Suppressor macrophage (primary cell): ENCODE measurements at places on chromosomes 2 and 18.

- no peak for DNase-seq
Measured at GRCh38 chr2:151021747-151022452, 239.8 kb downstream of the RBM43 start.

DNA sequence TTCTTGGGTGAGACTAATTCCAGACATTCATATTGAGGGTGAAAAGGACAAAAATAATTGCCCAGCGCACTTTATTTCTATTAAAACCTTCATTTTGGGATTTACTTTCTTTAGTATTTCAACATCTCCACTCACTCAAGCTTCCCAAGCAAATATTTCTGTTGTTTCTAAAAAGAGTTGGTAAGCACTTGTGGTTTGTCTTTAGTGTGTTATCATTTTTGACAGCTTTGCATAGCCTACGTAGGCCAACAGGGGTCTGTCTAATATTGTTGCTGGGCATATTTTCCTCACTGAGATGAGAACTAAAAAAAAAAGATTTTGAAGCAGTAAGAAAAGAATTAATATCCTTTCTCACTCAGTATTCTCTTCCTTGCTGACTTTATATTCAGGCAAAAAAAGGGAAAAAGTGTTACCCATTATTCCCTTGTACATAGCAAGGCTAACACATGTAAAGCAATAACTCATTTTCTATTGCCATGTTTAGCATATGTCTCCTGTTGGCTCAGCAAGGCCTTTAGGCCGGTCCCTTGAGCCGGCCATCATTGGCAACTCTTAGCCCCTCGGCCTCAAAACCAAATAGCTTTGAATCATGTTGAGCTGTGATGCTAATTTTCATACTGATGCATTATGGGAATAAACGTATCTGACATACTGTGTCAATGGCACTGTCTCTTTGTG lies 494.2 kb downstream of the ARHGAP15 start:
- DNase-seq, result no peak

DNA sequence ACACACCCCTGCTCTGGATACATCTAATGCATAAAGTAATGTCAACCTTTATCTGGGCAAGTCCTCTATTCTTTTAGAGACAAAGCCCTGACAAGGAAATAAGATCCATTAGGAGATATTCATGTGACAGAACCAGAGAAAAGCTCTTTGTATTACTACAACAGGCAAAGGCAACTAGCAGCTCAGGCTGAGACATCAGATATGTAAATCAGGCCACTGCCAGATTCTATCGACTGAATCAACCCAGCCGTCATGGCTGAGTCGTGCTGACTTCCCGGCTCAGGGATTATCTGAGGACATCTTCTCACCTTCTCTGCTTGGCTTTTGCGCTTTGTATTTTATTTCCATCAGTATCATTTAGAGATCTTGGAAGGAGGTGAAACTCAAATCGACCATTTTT lies 294.5 kb downstream of the PLCL1 start:
- no peak for DNase-seq

GRCh38 chr2:134258684-134259388 lies 5.0 kb downstream of the MGAT5 start:
- DNase-seq, result no peak

- DNase-seq, result no peak
Measured at GRCh38 chr2:20227894-20228505, 3.1 kb upstream of the SDC1 start.

- DNase-seq, result no peak
Measured at GRCh38 chr2:196836440-196836839, 27.3 kb upstream of the C2orf66 start.

DNA sequence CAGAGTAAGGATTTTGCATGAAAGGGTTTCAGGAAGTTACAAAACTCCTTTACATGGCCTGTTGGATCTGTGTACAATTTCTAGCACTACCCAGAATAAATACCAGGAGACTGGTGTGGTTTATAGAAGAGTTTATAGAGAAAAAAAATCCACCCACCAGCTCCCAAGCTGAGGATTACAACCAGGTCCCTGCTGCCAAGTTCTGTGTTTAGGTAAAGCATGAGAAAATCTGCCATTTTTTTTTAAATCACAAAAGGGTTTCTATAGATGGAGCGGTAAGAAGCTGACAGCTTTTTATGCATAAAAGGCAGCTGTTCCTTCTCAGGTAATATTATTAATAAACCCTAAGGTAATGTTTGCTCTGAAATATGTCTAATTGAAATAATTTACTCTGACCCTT lies 545.4 kb upstream of the ZEB2 start:
- no peak for DNase-seq

- DNase-seq, result no peak
Measured at GRCh38 chr18:64876833-64877232, 727.9 kb upstream of the LINC00305 start.

- no peak for DNase-seq
Measured at GRCh38 chr2:12826781-12827180, 110.0 kb downstream of the TRIB2 start.

- DNase-seq, result peak; percentile 7
Measured at GRCh38 chr2:142165790-142166189, 35.0 kb upstream of the LRP1B start.

DNA sequence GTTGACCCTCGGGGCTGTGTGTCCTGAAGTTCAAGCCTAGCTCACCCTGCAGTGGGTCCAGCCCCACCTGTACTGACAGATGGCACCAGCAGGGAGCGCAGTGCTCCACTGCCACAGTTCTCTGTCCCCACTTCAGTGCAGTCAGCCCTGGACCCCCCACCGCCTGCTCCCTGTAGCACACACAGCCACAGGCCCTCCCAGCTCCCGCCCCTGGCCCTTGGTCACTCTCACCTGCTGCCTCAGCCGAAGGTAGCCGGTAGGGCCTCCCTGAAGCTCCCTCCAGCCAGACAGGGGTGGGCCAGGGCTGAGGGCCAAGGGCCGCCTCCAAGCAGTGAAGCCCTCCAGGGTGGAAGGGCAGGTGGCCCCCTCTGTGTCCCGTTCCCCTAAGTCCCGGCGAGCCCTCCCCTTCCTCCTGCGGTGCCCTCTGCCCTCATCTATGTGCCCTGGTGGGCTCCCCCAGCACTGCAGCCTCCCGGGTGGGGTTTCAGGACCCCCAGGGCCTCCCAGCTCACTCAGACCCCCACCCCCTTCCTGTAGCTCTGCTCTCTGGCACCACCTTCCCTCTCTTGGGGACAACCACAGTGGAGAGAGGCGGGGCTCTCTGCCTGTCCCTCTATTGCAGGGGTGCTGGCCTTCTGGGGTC lies 10.8 kb upstream of the ALPP start:
- peak; percentile 40 for DNase-seq

GRCh38 chr2:72973566-72974435 lies 56.5 kb downstream of the EMX1 start:
- peak; percentile 69 for DNase-seq

DNA sequence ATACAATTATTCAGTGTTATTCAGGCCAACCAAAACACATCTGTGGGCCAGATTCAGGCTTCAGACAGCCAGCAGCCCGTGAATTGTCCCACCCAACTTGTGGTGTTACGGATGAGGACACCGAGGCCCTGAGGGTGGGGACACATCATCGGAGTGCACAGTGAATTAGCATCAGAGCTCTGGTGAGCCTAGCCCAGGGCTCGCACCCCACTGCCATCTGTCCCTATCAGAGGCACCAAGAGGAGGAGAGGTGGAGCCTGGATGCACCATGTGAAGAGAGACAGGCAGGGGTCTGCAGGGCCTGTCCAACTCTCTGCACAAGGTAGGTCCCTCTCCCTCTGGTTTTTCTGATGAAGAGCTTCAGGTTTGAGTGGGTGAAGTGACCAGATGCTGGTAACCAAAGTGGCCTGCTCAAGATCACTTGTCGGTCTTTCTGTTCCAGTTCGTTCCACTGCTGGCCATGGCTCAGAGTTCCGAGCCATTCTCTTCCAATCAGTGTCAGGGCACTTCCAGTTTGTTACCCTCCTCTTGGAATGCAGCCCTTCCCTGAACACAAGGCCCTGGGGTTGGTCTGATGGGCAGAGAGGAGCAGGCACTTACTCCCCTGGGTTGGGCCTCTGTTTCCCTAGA lies 14.8 kb upstream of the GLI2 start:
- no peak for DNase-seq

DNA sequence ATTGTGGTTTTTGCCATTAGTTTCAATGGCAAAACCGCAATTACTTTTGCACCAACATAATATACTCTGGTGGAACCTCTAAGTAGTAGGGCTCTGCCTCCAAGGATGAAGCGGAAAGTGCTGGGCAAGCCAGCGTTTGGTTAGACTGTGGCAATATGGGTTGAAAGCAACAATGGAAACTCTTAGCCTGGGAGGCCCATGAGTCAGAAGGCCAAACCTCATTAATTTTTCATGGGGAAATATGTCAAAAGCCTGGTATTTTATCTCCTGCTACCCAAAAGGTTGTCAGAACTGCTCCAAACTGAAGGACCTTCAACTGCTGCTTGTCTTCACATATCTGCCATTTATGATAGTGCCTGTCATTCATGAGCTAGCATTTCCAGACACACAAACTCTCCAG lies 179.1 kb upstream of the CYP26B1 start:
- DNase-seq, result no peak

GRCh38 chr2:119809339-119810048 lies 49.8 kb downstream of the PTPN4 start:
- peak; percentile 12 for DNase-seq

DNA sequence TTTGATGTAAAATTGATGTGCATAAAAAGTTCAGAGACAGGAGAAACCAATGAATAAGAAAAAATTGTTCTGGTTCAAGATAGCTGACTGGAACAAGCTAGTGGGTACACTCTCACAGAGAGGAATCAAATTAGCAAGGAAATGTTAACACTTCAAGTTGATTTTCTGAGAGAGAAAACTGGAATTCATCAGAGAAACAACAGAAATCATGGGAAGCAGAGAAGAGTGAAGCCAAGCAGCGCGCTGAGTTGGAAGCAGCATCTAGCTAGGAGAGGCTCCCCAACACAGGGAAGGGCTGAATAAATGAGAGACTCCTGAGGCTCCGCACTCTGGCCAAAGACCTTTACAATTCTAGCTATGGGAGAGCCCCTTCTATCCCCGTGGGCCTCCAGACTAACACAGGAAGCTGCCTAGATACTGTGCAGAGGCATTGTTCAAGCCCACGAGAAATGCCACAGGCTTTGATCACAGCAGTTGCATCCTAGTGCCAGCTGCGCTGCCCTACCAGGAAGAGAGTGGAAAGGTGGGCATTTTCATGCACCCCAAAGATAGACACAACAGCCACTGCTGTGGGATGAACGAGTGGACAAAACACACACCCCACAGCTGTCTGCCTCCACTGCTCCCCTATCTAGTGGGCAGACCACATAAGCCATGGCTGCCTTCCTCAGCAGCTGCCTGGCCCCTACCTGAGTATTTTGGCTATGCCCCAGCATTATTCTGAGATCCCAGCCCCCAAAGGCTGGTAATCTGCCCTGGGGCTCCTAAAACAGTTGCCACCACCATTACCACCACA lies 136.7 kb downstream of the FSIP2 start:
- DNase-seq, result no peak

DNA sequence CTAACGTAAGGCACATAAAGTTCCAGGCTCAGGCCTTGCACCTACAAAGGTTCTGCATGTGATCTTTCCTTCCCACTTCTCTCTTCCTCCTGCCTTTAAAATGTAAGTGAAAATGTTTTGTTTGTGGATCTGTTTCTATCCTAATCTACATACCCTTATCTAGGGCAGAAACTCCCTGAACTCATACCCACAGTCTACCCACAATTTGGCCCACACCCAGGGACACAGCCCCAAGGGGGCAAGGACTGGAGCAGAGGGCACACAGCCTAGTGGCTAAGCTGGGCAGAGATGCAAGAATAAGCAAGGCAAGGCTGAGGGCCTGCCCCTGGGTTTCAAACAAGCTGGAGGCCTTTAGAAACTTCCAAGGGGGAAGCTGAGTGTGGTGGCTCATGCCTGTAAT lies 71.0 kb downstream of the HS1BP3 start:
- peak; percentile 29 for DNase-seq

GRCh38 chr2:168678153-168678853 lies 124.1 kb upstream of the NOSTRIN start:
- no peak for DNase-seq

GRCh38 chr2:221088506-221088905 lies 483.6 kb downstream of the EPHA4 start:
- DNase-seq, result no peak

DNA sequence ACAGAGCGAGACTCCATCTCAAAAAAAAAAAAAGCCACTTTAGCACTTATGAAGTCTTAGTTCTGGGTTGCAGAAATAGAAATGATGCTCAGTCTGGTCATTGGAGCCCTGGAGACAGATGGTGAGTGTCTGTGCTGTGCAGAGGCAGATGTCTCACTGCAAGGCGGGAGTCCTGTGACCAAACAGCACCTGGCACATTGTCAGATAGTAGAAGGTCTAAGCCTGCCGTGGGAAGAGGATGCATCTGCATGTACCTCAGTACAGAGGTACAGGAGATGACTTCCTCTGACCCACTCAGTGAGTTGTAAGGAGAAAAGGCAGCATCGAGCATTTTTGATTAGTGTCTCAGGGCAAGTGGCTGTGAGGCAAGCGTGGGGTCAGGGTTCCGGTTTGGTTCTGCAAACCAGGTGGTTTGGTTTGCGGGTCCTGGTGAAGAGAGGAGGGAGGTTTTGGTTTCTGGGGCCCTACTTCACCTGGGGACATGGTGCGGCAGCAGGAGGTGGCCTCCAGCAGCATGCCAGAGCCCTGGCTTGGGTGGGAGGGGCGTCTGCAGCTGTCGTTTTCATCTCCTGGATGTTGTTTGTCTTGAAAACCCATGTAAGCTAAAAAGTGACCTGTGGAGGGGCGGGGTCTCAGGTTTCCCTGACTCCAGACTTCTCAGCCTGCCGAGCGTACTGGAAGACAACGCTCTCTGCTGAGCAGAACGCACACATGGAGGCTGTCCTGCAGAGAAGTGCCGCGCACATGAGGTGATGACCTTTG lies 3.8 kb downstream of the RBFA start:
- DNase-seq, result no peak

DNA sequence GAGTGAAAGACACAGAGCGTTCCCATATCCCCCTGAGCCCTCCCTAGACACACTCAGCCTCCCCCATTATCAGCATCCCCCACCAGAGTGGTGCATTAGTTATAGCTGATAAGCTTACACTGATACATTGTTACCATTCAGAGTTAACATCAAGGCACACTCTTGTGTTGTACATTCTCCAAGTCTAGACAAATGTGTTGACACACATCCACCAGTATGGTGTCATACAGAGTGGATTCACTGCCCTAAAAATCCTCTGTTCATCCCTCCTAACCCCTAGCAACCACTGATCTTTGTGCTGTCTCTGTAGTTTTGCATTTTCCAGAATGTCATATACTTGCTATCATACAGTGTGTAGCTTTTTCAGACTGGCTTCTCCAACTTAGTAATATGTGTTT lies 78.0 kb upstream of the RPL31 start:
- no peak for DNase-seq
